ENCODE measurements at places on chromosomes 1 and 21.

DNA sequence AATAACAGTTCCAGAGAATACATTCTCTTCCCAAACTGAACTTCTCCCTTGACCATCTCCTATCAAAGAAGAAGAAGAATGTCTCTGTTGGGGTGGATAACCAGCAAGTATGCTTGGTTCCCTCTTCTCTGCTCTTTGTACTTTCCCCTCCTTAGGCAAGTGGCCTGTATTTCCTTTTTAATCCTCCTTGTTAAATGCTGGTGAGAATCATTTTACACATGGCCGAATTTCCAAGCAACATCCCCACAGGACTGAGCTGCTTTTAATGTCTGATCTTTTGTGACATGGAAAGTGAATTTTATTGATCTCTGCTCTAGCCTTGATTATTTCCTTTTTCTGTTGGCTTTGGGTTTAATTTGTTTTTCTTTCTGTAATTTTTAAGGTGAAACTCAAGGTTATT is 336.7 kb downstream of the DUSP10 start:
- DNase-seq: no peak

DNA sequence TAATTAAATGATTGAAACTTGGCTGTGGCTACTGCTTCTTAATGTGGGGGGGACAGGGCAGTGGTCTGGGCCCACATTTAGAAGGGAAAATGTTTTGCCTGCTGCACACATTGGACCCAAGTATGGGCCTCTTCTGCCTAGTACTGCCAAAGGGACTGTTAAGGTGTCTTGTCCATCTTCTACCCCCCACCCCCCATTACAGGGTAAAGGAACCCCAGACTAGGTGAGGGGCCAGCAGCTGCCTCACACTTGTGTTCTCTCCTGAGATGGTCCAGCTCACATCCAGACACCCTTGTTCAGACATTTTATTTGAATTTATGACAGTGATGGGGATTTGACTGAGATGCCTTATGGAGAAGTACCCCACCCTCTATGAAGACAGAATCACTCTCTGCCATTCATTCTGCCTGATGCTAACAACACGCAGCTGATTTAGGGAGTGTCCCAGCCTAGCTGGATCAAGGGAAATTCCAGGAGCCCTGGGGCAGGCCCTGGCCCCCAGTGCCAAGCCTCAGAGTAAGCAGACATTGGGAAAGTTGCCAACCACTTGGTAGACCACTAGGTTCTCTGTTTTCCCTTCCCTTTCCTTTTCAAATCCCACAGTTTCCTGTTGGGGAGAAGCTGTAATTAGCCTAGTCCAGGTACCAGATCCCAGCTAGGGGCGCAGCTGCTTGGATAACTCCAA is 42.1 kb downstream of the YARS1 start:
- no peak for DNase-seq

DNA sequence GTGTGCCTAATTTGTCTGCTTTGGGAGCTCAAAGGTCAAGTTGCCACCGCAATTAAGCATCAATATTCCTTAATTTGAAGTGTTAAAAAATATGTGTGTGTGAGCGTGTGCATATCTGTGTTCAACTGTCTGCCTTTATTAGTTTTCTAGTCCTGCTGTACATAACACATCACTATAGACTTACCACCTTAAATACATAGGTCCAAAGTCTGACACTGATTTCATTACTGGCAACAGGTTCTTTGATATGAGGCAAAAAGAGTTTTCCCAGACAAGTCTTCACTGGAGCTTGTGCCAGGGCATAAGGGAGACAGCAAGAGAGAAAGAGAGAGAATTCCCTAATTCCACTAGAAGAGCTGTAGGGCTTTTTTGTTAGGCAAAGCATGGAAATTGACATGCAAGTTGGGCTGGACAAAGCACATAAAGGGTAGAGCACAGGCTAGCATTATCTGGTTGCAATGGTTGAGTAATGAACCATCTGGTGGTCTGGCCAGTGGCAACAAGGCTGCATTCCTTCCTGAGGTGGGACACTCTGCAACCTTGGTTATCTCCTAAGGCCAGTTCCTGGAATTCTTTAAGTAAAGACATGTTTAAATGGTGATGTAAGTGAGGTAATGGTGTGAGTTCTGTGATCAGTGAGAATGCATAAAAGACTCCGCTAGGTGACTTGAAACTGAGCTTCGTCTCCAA is 457.2 kb upstream of the ADAMTS5 start:
- peak; percentile 47 for DNase-seq

GRCh38 chr1:20640183-20640597 is 6.9 kb downstream of the PINK1 start:
- DNase-seq: no peak

DNA sequence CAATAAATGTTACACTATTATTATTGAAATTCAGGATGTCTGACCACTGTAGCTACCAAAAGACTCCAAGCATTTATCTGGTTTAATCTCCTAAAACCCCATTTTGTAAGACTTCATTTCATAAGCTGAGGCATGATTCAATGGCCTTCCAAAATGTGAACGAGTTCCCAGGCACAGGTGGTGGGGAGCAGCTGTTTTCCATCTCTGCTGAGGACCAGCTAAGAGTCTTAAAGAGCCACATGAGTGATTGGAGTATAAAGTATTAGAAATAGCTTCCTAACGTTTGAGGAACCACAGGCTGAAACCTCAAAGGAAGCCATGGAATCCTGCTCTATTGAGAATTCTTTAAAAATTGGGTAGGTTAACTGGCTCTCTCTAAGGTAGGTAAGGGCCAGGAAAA is 44.9 kb downstream of the SEC16B start:
- DNase-seq: no peak

GRCh38 chr1:206873603-206874188 is 8.3 kb downstream of the IL20 start:
- DNase-seq: no peak

DNA sequence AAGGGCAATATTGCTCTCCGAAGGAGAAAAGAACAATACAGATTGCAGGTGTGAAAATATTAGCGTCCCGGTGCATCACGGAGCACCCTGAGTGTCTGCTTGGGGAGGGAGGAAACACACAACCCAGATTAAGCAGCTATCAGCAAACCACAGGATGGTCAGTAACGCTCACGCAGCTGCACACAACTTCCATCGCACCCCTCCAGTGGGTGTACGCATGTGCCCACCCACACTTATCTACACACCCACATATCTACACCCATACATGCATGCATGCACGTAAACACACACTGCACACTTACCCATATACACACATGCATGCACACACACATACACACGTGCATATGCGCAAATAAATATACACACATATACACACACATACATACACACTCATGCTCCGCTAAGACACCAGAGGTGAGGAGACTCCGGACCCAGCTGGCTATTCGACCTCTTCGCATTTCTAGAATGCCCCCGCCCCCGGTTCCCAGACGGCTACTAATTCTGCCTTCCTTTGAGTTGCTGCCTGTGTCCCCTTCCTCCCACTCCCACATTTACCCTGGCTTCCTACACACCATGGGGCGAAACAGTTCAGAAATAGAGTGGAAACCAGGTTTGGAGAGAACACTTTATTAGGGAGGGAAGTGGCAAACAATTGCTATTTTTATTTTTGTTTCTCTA is 26.2 kb downstream of the ITPKB start:
- DNase-seq: no peak

GRCh38 chr1:91727763-91728162 is 158.2 kb downstream of the TGFBR3 start:
- no peak for DNase-seq

DNA sequence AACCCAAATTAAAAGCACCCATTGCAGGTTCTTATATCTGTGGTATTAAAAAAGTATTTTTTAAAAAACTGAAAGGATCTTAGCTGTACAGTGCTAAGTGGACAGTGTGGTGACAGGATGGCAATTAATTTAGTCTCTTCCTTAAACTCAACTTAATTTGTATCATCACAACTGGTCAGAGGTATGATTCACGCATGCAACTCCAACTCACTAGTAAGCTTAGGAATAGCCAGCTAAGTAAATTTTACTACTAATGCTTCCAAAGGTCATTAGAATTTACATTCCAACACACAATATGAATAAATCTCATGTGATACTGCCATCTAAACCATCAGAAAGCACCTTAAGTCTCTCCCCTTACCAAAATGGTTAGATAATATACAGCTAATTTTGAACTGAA is 35.4 kb downstream of the ENAH start:
- DNase-seq: no peak

DNA sequence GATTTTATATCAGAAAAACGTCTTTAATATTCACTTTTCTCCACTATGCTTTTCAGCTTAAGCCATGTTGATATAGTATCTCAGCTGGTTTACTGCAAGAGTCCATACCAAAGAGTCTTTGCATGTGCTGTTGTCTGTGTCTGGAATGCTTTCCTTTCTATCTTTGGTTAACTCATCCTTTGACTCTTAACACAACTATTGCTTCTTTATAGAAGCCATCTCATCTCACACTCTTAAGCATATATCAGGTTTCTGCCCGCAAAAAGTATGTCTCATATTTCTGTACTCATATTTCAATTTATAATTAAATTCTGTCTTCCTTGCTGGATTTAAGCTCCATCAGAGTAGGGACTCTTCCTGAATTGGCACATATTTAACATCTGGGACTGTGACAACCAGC is 220.9 kb upstream of the KCNK2 start:
- DNase-seq: no peak

GRCh38 chr1:224201383-224201782 is 18.3 kb downstream of the DEGS1 start:
- no peak for DNase-seq

DNA sequence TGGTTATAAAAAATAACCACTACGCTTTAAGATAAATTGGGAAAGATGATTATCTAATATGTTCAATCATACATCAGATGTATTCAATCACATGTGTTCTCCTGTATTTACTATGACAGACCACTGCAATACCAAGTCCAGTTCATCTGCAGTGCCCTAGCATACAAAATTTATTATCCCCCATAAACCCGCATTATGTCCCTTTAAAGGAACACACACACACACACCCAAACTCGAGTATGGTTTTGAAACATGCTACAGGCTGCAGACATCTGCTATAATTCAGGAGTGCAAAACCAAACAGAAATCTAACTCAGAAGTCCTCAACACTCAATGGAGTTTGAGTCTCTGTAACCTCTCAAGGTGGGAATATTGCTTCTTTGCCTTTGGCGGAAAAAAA is 14.9 kb downstream of the ODF2L start:
- no peak for DNase-seq

DNA sequence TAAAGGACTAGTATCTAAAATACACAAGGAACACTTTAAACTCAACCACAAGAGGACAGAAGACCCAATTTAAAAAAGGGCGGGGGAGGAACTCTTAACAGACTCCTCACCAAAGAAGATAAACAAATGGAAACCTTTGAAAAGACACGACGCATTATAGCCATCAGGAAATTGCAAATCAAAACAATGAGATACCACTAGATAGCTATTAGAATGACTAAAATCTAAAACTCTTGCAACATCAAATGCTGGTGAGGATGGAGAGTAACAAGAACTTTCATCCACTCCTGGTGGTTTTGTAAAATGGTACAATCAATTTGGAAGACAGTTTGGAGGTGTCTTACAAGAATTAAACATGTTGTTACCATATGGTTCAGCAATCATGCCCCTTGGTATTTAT is 708.2 kb downstream of the BRINP3 start:
- DNase-seq: no peak

DNA sequence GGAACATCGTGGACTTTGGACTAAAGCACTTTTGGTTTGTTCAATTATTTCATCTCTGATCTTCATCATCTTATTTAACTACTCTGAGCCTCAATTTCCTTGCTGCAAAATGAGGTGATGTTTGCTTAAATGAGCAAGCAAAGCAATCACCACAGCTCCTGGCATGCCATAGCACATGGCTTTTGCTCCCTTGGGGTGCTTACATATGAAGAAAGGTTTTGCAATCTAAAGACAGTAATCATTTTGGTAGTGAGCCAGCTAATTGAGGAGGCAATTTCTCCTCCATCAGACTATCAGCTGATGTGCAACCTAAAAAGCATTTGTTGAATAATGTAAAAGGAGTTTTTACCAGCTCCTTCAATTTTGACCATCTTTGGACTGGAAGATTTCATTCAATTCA is 68.8 kb upstream of the KCNJ15 start:
- DNase-seq: no peak

DNA sequence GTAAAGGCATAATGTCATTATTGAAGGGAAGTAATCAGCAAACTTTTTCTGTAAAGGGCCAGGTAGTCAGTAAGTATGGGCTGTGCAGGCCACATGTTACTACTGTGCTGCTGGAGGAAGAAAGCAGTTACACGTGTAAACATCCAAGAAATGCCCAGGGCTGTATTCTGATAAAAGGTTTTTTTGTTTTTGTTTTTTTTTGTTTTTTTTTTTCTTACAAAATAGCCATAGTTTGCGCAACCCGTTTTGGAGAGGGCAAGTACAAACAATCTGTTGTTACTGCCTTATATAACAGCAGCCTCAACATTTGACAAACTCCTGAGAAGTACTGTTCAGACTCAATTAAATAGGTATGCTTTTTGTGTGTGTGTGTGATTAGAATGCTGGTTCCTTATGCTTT is 26.7 kb upstream of the MTMR11 start:
- no peak for DNase-seq

GRCh38 chr1:171833091-171833825 is 8.0 kb upstream of the DNM3 start:
- peak; percentile 25 for DNase-seq

DNA sequence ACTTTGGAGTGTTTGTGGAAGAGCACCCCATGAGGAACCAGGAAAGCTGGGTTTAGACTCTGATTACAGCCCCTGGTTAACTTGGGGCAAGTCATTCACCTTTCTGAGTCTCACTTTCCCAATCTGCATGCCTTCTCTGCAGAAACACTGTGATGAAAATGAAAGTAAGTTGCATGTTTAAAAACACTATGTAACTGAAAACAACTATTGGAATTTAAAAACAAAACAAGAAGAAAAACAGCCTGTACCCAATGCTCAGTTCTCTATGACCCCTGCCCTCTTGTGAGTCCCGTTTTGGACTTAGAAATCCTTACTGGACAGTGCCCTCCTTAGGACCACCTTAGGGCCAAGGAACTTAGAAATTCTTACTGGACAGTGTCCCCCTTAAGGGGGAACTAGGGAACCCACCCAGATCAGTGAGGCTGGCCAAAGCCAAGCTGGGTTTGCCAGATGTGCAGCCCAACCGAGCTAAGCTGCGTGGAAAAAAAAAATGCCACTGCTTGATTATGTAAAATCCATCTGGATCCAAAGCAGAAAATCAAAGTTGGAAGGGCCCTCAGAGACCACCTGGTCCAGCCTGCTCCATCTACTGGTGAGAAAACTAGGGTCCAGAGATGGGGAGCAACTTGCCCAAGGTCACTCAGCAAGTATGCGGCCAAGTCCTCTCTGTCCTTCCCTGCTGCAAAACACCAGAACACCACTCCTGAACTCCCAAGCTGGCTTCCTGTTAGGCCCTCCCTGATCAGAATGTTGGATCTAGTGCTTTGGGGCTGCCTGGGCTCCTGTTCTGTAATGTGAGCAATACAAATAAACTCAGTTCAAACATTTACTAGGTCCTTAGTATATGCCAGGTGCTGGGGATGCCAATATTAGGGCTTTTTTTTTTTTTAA is 77.7 kb downstream of the MRPL37 start:
- no peak for DNase-seq

Data from GM04503 (cell line).